ENCODE measurements at places on chromosomes 2 and 18. TPM values are rescaled to one million over a fixed set of nuclear protein-coding genes. Genes with fewer than 3 reads are reported as not detected.

The GCG gene
- 0.14 TPM for total RNA-seq

The POTEC gene
- total RNA-seq, result under 0.01 TPM

The TPO gene
- not detected for total RNA-seq

The ABCG5 gene
- total RNA-seq, result not detected

The COLEC11 gene
- total RNA-seq, result 0.57 TPM

The HMSD gene
- total RNA-seq, result under 0.01 TPM

The LOXHD1 gene
- not detected for total RNA-seq

The KLHL30 gene
- 0.57 TPM for total RNA-seq

The RHOB gene
- 143 TPM for total RNA-seq

The DAW1 gene
- total RNA-seq, result 0.55 TPM

The PFN4 gene
- total RNA-seq, result 0.28 TPM

The C2orf81 gene
- 0.57 TPM for total RNA-seq

The CYP1B1 gene
- 23.0 TPM for total RNA-seq

The NHEJ1 gene
- 14.5 TPM for total RNA-seq

The FMNL2 gene
- 20.8 TPM for total RNA-seq

The ATL2 gene
- total RNA-seq, result 40.7 TPM

The THADA gene
- total RNA-seq, result 26.3 TPM

The CCDC74A gene
- total RNA-seq, result 11.5 TPM

The HADHA gene
- total RNA-seq, result 128 TPM

The DCDC2C gene
- not detected for total RNA-seq

The NTSR2 gene
- not detected for total RNA-seq

The RETSAT gene
- total RNA-seq, result 47.4 TPM

The CKAP2L gene
- 0.74 TPM for total RNA-seq

The TCF7L1 gene
- 1.00 TPM for total RNA-seq

The TRPM8 gene
- under 0.01 TPM for total RNA-seq

The AMER3 gene
- not detected for total RNA-seq

The ERMN gene
- total RNA-seq, result not detected

The ACAA2 gene
- 74.5 TPM for total RNA-seq

The MAB21L4 gene
- not detected for total RNA-seq

The RAD51AP2 gene
- total RNA-seq, result not detected

The SLC9A4 gene
- total RNA-seq, result under 0.01 TPM

All from smooth muscle cell of bladder (primary cell).